ENCODE measurements at places on chromosomes 6 and 20. TPM values are rescaled to one million over a fixed set of nuclear protein-coding genes. Genes with fewer than 3 reads are reported as not detected.

GRCh38 chr20:59992526-59993084 is 34.4 kb downstream of the CDH26 start:
- no peak overlapping the region for H3K27ac ChIP-seq
- no peak overlapping the region for H3K4me3 ChIP-seq
- no peaks in the 10 kb centered on the region for H3K27me3 ChIP-seq
- DNase-seq = no peak
- peaks cover 2% of the 10 kb centered on the region for H3K4me1 ChIP-seq
- H3K36me3 ChIP-seq = no peaks in the 10 kb centered on the region

DNA sequence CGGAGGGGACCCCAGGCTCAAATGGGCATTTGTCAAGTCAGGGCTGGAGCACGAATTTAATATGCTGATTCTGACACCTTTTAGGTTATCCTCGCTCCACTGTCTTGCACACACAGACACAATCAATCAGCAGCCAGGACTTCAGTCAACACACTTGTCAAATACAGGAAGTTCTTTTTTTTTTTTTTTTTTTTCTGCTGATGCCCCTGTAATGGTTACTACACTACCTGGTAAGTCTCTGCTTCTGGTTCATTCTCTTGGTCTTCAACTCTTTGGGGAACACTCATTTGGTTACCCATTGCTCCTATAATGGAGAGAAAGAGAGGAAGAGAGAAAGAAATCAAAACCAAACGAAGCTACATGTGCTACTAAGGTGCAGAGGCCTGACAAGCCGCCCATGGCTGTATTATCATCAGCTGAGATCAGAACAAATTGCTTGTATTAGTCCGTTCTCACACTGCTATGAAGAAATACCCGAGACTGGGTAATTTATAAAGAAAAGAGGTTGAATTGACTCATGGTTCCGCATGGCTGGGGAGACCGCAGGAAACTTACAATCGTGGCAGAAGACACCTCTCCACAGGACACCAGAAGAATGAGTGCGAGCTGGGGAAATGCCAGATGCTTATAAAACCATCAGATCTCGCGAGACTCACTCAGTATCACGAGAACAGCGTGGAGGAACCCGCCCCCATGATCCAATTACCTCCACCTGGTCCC is 11.8 kb downstream of the BCAS1 start:
- no peak overlapping the region for H3K27ac ChIP-seq
- peaks cover 5% of the 10 kb centered on the region for H3K4me1 ChIP-seq
- peaks cover 3% of the 10 kb centered on the region for H3K27me3 ChIP-seq
- no peak overlapping the region for H3K4me3 ChIP-seq
- no peak for DNase-seq
- H3K36me3 ChIP-seq = no peaks in the 10 kb centered on the region

GRCh38 chr6:2517401-2517800 is 233.3 kb downstream of the MYLK4 start:
- H3K27ac ChIP-seq = no peak overlapping the region
- peaks cover 35% of the 10 kb centered on the region for H3K27me3 ChIP-seq
- peaks cover 5% of the 10 kb centered on the region for H3K4me1 ChIP-seq
- no peak overlapping the region for H3K4me3 ChIP-seq
- peaks cover 3% of the 10 kb centered on the region for H3K36me3 ChIP-seq

DNA sequence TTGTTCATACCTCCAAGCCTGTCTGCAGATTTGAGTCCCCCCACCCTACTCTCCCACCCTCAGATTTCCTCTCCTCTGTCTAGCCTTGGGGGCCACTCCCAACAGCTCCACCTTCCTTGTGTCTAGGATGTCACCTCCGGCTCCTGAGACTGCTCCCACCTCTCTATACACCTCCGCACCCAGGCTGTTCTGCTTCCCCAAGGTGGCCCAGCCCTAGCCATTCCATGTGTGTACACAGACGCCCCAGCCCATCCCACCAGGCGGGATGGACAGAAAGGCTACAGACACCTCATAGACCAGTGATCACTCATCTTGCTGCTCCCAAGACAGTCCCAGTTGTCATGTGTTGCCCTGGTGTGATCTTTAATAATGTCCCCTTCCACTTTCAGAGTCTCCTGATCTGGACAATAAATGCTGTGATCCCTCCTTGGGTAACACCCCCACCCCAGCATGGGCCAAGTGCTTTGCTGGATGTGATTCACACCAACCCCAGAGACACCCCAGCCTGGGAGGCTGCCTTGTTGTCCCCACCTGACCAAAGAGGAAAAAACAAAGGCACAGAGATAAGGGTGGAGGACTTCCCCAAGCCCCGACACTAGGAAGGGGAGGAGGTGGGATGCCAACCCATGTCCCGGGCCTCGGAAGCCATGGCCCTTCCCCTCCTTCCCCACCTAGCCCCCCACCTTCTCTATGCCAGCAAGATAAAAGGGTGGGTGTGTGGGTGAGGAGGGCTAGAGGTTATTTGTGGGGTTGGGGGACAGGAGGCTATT is 36.1 kb downstream of the MDFI start:
- peaks cover 27% of the 10 kb centered on the region for H3K27me3 ChIP-seq
- H3K4me3 ChIP-seq = no peak overlapping the region
- DNase-seq = no peak
- H3K27ac ChIP-seq = no peak overlapping the region

GRCh38 chr6:147983581-147984366 is 358.9 kb upstream of the SASH1 start:
- H3K27me3 ChIP-seq = no peaks in the 10 kb centered on the region
- DNase-seq = no peak
- no peaks in the 10 kb centered on the region for H3K4me1 ChIP-seq
- no peak overlapping the region for H3K27ac ChIP-seq
- H3K4me3 ChIP-seq = no peak overlapping the region
- no peaks in the 10 kb centered on the region for H3K36me3 ChIP-seq

GRCh38 chr6:68973066-68973465 is 338.0 kb downstream of the ADGRB3 start:
- peaks cover under 1% of the 10 kb centered on the region for H3K4me1 ChIP-seq
- no peak overlapping the region for H3K4me3 ChIP-seq
- H3K27me3 ChIP-seq = no peaks in the 10 kb centered on the region

- no peaks in the 10 kb centered on the region for H3K4me1 ChIP-seq
- H3K27me3 ChIP-seq = no peaks in the 10 kb centered on the region
- no peaks in the 10 kb centered on the region for H3K36me3 ChIP-seq
- no peak for DNase-seq
- no peak overlapping the region for H3K4me3 ChIP-seq
These were observed 54.1 kb downstream of the EDN1 start for GRCh38 chr6:12344296-12344695.

- no peaks in the 10 kb centered on the region for H3K27me3 ChIP-seq
- H3K36me3 ChIP-seq = peaks cover 5% of the 10 kb centered on the region
- peaks cover 9% of the 10 kb centered on the region for H3K4me1 ChIP-seq
- H3K4me3 ChIP-seq = no peak overlapping the region
- no peak overlapping the region for H3K27ac ChIP-seq
These were observed 164.0 kb upstream of the RUNX2 start for GRCh38 chr6:45163952-45164766.

GRCh38 chr20:64254571-64255360 is 782 bp upstream of the PCMTD2 start:
- H3K27me3 ChIP-seq = peaks cover 10% of the 10 kb centered on the region
- peak overlapping the region; percentile 50 for H3K27ac ChIP-seq
- peaks cover 41% of the 10 kb centered on the region for H3K4me1 ChIP-seq

Gene IRF4
- 171 TPM for total RNA-seq

DNA sequence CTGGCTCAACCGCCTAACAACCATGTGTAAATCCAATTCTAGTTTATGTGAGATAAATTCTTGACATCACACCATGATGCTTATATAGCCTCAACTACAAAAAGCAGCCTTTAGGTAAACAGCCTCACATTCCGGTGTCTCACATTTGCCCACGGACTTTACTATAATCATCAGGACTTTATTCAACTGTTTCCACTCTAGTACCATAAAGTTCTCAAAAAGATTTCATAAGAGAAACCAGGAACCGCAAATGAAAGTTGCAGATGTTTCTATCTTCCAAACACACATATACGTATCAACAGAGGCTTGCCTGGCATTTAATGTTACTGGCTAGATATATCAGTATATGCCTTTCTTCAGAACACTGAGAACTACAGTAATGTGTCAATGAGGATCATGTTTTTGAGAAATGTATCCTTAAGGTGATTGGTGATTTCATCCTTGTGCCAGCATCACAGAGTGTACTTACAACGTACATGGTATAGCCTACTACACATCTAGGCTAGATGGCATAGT is 80.0 kb downstream of the EPB41L2 start:
- no peak overlapping the region for H3K4me3 ChIP-seq
- H3K27me3 ChIP-seq = no peaks in the 10 kb centered on the region
- peaks cover 3% of the 10 kb centered on the region for H3K36me3 ChIP-seq
- H3K27ac ChIP-seq = no peak overlapping the region
- H3K4me1 ChIP-seq = no peaks in the 10 kb centered on the region

Gene LY6G6F
- not detected for total RNA-seq

- DNase-seq = no peak
- no peaks in the 10 kb centered on the region for H3K36me3 ChIP-seq
- H3K27me3 ChIP-seq = peaks cover 5% of the 10 kb centered on the region
- no peaks in the 10 kb centered on the region for H3K4me1 ChIP-seq
- H3K27ac ChIP-seq = no peak overlapping the region
These were observed 71.1 kb downstream of the ROS1 start for GRCh38 chr6:117354671-117355070.

Gene ZBTB12
- total RNA-seq = 0.98 TPM

DNA sequence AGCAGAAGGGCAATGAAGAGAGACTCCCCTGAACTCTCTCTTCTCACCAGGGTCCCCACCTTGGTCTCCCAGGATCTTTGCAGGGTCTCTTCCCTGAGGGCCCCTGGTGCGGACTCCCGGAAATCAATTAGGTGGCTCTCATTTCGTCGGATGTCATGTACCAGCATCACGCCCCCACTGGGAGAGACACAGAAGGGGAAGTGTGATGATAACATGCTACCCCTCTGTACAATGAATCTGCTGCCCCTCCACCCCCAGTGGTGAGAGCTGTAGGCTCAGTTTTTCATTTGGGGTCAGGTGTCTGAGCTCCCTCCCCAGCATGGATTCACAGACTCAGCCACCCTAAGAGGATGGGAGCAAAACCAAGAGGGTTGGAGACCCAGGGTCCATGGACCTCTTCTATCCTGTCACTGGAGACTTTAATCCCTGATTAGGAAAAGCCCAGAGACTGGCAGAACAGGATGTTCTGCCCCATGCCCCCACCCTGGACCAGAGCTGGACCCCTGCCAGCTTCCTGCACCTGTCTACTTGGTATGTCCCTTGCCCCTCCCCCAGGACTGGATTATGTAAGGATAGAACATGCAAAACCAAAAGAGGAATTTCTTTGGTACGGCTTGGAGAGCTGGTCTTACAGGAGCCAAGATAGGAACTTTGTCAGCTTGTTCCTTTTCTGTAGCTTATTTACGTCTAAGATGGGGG is 11.1 kb downstream of the GGT7 start:
- no peak overlapping the region for H3K4me3 ChIP-seq
- no peaks in the 10 kb centered on the region for H3K36me3 ChIP-seq
- no peak for DNase-seq
- no peak overlapping the region for H3K27ac ChIP-seq
- H3K27me3 ChIP-seq = no peaks in the 10 kb centered on the region

DNA sequence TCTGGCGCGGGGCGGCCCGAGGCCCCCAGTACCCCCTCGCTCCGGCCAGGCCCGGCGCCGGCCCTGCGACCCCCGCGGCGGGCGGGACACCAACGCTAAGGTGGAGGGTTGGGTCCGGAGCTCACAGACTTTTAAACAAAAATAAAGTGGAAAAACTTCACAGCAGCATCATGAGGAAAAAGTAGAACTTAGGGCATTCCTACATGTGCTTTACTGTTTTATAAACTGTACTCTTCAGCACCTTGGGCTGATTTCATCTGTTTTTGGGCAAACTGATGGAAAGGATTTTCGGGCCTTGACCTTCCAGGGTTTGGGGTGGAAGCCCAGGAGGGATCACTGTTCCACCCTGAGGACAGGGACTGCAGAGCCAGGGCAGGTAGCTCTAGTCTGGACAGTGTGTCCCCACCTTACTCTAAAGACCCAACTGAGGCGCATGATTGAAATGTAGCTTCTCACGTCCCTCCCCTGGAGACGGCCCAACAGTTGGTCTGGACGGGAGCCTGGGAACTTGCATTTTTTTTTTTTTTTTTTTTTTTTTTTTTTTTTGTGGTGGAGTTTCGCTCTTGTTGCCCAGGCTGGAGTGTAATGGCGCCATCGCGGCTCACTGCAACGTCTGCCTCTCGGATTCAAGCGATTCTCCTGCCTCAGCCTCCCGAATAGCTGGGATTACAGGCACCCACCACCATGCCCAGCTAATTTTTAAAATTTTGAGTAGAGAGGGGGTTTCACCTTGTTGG is 740 bp downstream of the NELFCD start:
- H3K4me1 ChIP-seq = peaks cover 44% of the 10 kb centered on the region
- H3K36me3 ChIP-seq = peaks cover 23% of the 10 kb centered on the region
- H3K27ac ChIP-seq = peak overlapping the region; percentile 79
- peak overlapping the region; percentile 90 for H3K4me3 ChIP-seq
- peaks cover 6% of the 10 kb centered on the region for H3K27me3 ChIP-seq

- H3K4me1 ChIP-seq = no peaks in the 10 kb centered on the region
- no peaks in the 10 kb centered on the region for H3K27me3 ChIP-seq
- no peaks in the 10 kb centered on the region for H3K36me3 ChIP-seq
- H3K27ac ChIP-seq = no peak overlapping the region
- H3K4me3 ChIP-seq = no peak overlapping the region
These were observed 1405.1 kb downstream of the GRIK2 start for GRCh38 chr6:102798636-102799035.

- no peak for DNase-seq
- no peak overlapping the region for H3K4me3 ChIP-seq
- peaks cover 19% of the 10 kb centered on the region for H3K36me3 ChIP-seq
- H3K27ac ChIP-seq = no peak overlapping the region
These were observed 5.7 kb upstream of the TMEM30A start for GRCh38 chr6:75290136-75290945.

GRCh38 chr6:14083262-14083661 is 34.3 kb upstream of the CD83 start:
- H3K27me3 ChIP-seq = peaks cover 4% of the 10 kb centered on the region
- H3K36me3 ChIP-seq = no peaks in the 10 kb centered on the region
- no peak for DNase-seq
- H3K4me3 ChIP-seq = no peak overlapping the region
- H3K27ac ChIP-seq = no peak overlapping the region
- H3K4me1 ChIP-seq = peaks cover 2% of the 10 kb centered on the region

GRCh38 chr6:130908958-130909357 is 81.8 kb downstream of the SMLR1 start:
- peaks cover 10% of the 10 kb centered on the region for H3K27me3 ChIP-seq
- H3K4me3 ChIP-seq = no peak overlapping the region
- no peak for DNase-seq
- H3K4me1 ChIP-seq = peaks cover 8% of the 10 kb centered on the region
- peaks cover 2% of the 10 kb centered on the region for H3K36me3 ChIP-seq
- no peak overlapping the region for H3K27ac ChIP-seq

- no peaks in the 10 kb centered on the region for H3K27me3 ChIP-seq
- peaks cover 44% of the 10 kb centered on the region for H3K4me1 ChIP-seq
- H3K36me3 ChIP-seq = no peaks in the 10 kb centered on the region
- no peak overlapping the region for H3K4me3 ChIP-seq
These were observed 75.7 kb upstream of the CLDN20 start for GRCh38 chr6:155187994-155188706.

GRCh38 chr6:143166247-143166695 is 105.6 kb downstream of the AIG1 start:
- no peak overlapping the region for H3K27ac ChIP-seq
- no peak overlapping the region for H3K4me3 ChIP-seq
- no peaks in the 10 kb centered on the region for H3K4me1 ChIP-seq
- H3K36me3 ChIP-seq = no peaks in the 10 kb centered on the region
- H3K27me3 ChIP-seq = no peaks in the 10 kb centered on the region

GRCh38 chr6:32742374-32742773 is 1.2 kb downstream of the HLA-DQA2 start:
- no peaks in the 10 kb centered on the region for H3K36me3 ChIP-seq
- no peak overlapping the region for H3K27ac ChIP-seq
- no peaks in the 10 kb centered on the region for H3K4me1 ChIP-seq
- no peak for DNase-seq
- peaks cover 54% of the 10 kb centered on the region for H3K27me3 ChIP-seq

Gene NRN1
- 3.2 TPM for total RNA-seq

Gene SDC4
- 28.1 TPM for total RNA-seq
